ENCODE measurements at places on chromosomes 6 and 20.

DNA sequence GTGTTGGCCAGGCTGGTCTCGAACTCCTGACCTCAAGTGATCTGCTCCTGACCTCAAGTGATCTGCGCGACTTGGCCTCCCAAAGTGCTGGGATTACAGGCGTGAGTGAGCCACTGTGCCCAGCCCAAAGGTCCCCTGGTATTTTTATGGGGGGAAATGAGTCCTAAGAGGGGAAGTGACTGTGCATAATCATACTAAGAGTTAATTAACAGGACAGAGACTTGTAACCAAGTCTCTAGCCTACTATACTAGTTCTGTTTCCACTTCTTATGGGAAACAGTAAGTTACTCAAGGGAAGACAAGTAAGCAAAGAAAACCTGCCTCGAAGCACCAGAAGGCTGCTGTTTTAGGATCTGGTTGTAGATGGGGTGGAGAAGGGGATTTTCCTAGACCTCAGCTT is 27.9 kb downstream of the TCF15 start:
- no peak for DNase-seq

- DNase-seq: no peak
Observed at GRCh38 chr6:14738933-14739332, 506.9 kb upstream of the JARID2 start.

- no peak for DNase-seq
Observed at GRCh38 chr6:135506270-135506997, 8.9 kb upstream of the AHI1 start.

- DNase-seq: no peak
Observed at GRCh38 chr6:153309651-153310050, 178.6 kb upstream of the RGS17 start.

GRCh38 chr6:81265106-81265505 is 487.4 kb downstream of the TENT5A start:
- DNase-seq: peak; percentile 60

- no peak for DNase-seq
Observed at GRCh38 chr6:42471142-42471541, 19.4 kb upstream of the TRERF1 start.

- no peak for DNase-seq
Observed at GRCh38 chr6:159005436-159005835, 5.4 kb upstream of the RSPH3 start.

GRCh38 chr6:7543789-7544424 is 2.4 kb downstream of the DSP start:
- no peak for DNase-seq

DNA sequence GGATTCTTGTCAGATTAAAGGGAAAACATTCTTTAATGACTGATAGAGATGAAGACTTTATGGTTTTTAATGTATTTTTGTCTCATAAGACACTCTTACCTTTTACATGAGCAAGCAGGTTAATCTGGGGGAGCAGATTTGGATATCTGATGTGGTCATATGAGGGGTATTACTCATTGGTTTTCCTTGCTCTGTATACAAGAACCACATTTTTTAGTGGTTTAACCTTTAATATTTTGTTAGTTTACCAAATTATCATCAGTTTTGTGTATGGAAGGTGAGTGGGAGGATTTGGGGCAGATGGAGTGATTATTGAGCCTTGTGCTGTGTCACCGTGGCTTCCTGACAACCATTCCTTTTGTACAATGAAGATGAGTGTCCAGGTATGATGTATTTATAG is 112.9 kb downstream of the FIG4 start:
- no peak for DNase-seq

- DNase-seq: no peak
Observed at GRCh38 chr6:56381801-56382251, 134.4 kb upstream of the COL21A1 start.

DNA sequence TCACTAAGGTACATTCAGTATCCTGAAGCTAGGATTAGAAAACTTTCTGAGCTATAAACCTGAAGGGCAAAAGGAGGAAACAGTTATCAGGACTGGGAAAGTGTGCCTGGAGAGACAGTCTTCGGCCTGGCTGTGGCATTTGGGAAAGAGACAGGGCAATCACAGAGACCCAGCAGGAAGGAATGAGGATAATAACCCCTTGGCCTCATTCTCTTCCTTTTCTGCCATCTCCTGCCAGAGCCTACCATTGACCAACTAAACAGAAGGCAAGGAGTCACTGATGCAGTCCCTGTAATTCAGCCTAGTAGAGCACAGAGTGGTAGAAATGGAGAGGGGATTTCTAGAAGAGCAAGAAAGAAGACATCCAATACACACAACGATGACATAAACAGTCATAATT is 359.4 kb downstream of the HDGFL1 start:
- no peak for DNase-seq

GRCh38 chr6:88823998-88824397 is 139.4 kb downstream of the RNGTT start:
- peak; percentile 7 for DNase-seq

- DNase-seq: no peak
Observed at GRCh38 chr20:58871533-58872102, 19.1 kb downstream of the GNAS start.

DNA sequence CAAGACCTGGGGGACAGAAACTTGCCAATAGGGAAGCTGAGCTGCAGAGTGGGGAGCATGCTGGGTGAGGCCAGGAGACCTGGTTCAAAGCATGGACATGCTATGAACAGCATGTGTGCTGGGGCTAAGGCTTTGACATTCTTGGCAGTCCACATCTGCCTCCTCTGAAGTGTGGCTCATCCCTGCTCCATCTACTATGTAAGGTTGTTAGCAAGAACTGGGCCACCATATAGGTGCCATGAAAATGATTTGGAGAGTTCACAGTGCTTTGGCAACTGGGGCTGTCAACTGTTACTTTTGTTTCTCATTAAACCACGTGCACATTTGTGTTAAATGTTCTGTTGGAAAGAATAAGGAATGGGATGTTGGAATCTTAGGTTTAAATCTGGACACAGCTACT is 311.1 kb downstream of the CDC5L start:
- DNase-seq: no peak

DNA sequence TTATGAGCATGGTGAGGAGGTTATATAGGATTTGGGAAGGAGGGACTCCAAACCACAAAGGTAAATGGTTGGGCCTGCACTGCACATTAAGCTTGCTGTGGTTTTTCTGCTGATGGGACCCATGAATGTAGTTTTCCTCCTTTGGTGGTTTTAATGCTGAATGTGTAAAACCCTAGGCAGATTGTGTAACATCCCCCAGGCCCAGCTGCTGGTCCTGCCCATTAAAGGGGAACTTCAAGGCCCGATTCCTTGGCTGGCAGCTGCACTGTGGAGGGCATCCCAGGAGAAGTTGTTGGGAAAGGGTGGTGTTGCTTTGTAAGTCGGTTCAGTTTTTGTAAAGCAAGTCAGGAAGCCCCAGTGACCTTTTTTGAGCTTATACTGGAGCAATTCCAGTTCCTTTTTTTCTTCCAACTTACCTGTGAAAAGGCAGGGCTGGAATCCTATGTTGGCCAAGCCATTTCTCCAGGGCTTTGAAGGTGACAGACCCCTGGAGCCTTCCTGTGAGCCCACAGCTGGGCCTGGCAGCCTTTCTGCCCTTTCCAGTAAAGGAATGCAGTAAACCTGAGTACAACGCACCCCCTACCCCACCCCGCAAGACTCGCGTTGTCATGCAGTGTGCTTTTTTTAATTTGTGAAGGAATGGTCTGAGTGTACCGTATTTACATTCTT is 43.1 kb upstream of the NAA20 start:
- DNase-seq: peak; percentile 73

DNA sequence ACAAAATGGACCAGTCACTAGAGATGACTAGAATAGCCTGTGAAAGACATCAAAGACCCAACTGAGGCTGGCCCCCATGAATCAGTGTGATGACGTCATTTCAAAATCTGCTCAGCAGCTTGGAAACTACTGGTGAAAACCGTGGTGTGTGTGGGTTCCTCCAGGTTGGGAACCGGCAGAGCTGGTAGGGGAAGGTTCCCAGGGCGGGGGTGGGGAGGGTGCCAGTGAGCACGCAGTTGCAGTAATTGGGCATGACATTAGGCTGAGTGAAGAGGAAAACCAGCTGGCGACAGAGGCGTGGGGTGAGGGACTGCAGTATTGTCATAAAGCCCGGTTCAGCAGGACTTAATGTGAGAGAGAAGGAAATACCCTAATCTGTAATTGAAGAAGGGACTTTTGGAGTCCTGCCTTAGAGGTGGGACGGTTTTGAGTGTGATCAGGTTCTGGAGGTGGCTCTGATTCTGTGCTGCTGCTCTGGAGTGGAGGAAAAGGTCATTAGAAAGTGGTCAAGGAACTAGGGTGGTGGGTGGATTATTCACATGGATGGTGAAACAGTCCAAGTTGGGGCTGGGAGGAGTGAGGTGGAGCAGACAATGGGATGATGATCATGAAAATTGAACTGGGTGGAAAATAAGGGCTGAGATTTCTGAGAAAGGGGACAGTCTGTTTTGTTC is 52.0 kb upstream of the MTHFD1L start:
- DNase-seq: no peak

DNA sequence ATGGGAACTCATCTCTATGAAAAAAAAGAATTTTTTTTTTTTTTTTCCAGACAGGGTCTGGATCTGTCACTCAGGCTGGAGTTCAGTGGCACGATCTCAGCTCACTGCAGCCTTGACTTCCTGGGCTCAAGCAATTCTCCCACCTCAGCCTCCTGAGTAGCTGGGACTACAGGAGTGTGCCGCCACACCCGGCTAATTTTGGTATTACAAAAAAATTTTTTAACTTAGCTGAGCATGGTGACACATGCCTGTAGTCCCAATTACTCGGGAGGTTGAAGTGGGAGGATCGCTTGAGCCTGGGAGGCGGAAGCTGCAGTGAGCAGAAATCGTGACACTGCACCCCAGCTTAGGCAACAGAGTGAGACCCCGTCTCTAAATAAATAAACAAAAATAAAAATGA is 7.5 kb downstream of the DEF6 start:
- no peak for DNase-seq

- no peak for DNase-seq
Observed at GRCh38 chr6:20933057-20933788, 399.0 kb downstream of the CDKAL1 start.

DNA sequence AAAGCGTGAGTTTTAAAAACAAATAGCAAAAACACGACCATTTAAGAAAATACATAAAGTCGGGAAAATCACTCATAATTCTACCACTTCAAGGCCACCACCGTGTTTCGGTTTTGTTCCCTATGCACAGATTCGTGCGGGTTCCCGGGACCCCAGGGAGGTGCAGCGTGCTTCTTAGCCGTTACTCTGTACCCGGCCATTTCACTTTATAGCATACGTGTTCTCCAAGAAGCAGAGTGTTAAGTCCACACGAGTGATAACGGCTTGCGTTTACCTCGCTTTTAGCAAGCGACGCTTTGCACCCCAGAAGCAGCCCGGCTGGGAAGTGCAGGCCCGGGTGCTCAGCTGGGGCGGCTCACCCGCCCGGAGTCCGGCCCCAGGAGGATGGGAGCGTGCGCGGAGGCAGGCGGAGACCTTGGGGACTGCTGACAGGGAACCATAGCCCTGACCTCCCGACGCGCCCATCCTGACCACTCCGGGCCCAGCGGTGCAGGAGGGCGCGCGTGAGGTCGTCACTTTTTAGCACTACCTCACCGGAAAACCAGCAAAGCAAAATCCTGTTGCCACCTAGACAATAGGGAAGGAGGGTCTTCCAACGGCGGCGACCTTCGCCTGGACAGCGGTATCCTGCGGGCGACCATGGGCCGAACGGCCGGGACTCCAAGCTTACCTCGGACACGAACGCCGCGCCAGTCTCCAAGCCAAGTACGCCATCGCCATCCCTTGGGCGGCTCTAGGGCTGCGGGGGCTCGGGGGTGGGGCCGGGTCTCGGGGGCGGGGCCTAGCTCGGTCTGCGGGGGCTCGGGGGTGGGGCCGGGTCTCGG is at the start of gene ECI2:
ECI2 (minus strand) TSS at position 735 of the 824 bp plus-strand sequence; CDS start at position 720, 15 bp downstream.
- DNase-seq: peak; percentile 63

- DNase-seq: no peak
Observed at GRCh38 chr6:33279257-33279695, 2.4 kb downstream of the B3GALT4 start.

DNA sequence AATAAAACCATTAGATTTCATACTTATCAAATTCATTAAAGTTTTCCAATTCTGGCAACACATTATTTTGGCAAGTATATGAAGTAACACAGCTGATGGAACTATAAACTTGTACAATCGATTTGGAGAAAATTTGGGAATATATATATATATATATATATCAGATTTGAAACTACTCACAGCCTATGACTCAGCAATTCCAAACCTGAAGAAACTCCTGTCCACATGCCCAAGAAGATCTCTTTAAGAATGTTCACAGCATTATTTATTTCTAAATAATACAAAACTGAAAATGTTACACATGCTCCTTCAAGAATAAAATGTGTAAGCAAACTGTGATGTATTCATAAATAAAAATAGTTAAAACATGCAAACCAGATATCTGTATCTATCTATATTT is 270.1 kb downstream of the TFAP2A start:
- DNase-seq: no peak

DNA sequence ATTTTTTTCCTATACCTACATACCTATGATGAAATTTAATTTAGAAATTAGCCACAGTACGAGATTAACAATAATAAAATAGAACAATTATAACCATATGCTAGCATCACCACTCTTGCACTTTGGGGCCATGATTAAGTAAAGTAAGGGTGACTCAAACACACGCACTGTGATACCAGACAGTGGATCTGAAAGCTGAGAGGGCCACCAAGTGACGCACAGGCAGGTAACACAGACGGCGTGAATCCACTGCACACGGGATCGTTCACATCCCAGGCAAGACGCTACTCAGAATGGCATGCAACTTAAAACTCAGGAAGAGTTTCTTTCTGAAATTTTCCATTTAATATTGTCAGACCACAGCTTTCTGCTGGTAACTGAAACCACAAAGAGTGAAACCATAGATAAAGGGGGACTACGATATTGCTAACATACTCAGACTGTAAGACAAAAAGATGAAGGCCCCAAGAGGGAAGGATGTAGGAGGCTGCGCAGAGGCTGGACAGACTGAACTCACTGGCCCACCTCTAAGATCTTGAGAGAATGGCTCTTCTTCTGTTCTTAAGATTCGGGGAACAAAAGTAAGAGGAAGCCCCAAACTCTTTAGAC is 17.9 kb downstream of the RRBP1 start:
- no peak for DNase-seq

DNA sequence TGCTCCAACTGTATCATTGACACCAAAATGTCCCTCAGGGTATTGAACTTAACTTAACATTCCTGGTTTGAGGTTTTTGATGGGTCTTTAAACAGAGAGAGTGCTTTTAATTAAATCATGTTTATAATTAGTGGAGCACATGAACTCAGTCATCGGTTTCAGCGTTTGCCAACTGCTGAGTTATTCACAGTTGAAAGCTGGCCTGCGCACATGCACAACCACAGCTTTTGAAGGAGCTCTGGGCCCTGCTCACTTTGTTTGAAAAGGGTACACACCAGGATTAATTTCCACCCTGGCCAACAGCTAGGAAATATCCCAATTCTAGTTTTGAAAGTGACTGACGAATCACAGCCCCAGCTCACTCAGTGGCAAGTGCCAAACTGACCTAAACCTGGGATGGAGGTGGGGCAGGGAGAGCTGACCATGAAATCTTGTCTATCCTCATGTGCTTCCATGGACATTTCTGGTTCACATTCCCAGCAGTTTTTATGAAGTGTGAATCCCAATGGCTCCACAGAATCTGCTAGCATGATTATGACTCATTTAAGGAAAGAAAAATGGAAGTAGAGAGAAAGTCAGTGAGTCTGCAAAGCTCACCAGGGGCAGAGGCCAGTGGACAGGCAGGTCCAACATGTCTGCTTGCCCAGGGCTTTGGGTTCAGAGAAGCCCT is 247.8 kb downstream of the FNDC1 start:
- no peak for DNase-seq

Measured in hepatic stellate cell (primary cell).